ENCODE measurements at places on chromosomes 13 and 19. TPM values are rescaled to one million over a fixed set of nuclear protein-coding genes. Genes with fewer than 3 reads are reported as not detected.

- no peak overlapping the region for H3K27ac ChIP-seq
- no peaks in the 10 kb centered on the region for H3K4me1 ChIP-seq
- no peaks in the 10 kb centered on the region for H3K36me3 ChIP-seq
- H3K27me3 ChIP-seq = peaks cover 33% of the 10 kb centered on the region
Measured at GRCh38 chr19:13526552-13526951, 20.3 kb upstream of the CACNA1A start.

GRCh38 chr19:58345558-58345957 is 7.7 kb downstream of the A1BG start:
- no peak overlapping the region for H3K27ac ChIP-seq
- DNase-seq = no peak
- H3K4me1 ChIP-seq = peaks cover 7% of the 10 kb centered on the region

DNA sequence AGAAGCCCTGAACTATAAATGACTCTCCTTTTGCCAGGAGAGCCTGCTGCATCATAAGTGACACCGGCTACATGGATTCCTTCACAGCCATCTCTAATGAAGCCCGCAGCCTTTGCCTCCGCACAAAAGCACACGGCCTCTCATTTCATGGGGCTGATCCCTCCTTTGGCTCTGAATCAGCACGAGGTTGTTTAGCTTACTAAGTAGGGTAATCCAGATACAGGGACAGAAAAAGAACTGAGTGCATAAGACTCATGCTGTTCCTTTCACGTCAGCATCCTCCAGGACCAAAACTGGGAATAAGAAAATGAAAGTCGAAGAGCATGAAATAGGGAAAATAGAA is 136.3 kb downstream of the DCT start:
- no peak overlapping the region for H3K4me3 ChIP-seq
- H3K4me1 ChIP-seq = peaks cover 16% of the 10 kb centered on the region
- H3K36me3 ChIP-seq = no peaks in the 10 kb centered on the region
- no peaks in the 10 kb centered on the region for H3K27me3 ChIP-seq

KCNN4 gene
- total RNA-seq = 1.1 TPM

GRCh38 chr13:44917589-44918325 is 71.5 kb downstream of the NUFIP1 start:
- H3K4me1 ChIP-seq = peaks cover 37% of the 10 kb centered on the region
- no peaks in the 10 kb centered on the region for H3K27me3 ChIP-seq
- peak overlapping the region; percentile 93 for H3K27ac ChIP-seq
- DNase-seq = peak; percentile 97
- H3K36me3 ChIP-seq = no peaks in the 10 kb centered on the region

SLC46A3 gene
- total RNA-seq = 16.0 TPM

SHISA7 gene
- total RNA-seq = not detected

DNA sequence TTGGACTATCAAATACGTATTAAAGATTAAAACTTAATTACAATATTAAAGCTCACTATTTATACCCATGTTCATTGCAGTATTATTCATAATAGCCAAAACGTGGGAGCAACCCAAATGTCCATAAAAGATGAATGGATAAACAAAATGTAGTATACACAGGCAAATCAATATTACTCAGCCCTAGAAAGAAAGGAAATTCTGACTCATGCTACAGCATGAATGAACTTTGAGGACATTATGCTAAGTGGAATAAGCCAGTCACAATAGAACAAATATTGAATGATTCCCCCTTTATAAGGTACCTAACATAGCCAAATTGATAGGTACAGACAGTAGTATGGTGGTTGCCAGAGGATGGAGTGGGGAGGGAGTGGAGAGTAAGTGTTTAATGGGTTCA is 457.3 kb downstream of the FGF14 start:
- peaks cover 4% of the 10 kb centered on the region for H3K4me1 ChIP-seq
- no peaks in the 10 kb centered on the region for H3K36me3 ChIP-seq
- no peak for DNase-seq
- no peak overlapping the region for H3K4me3 ChIP-seq
- H3K27me3 ChIP-seq = no peaks in the 10 kb centered on the region
- no peak overlapping the region for H3K27ac ChIP-seq

DNA sequence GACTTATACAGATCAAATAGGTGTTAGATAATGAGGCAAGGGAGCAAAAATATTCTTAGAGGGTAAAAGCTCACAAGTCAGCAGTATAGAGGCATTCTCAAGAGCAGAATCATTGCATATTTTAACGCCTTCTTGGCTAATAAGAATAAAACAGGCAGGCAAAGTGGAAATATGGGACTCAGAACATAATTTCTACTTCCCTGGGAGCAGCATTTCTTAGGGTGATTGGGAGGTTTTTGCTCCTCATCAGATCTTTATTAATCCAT is 39.6 kb downstream of the LHFPL6 start:
- H3K4me3 ChIP-seq = no peak overlapping the region
- peaks cover 46% of the 10 kb centered on the region for H3K4me1 ChIP-seq
- no peaks in the 10 kb centered on the region for H3K27me3 ChIP-seq
- H3K27ac ChIP-seq = no peak overlapping the region
- no peak for DNase-seq
- no peaks in the 10 kb centered on the region for H3K36me3 ChIP-seq

HSD11B1L gene
- 4.2 TPM for total RNA-seq

GRCh38 chr19:55554741-55555152 is 9.4 kb upstream of the SBK3 start:
- no peak overlapping the region for H3K4me3 ChIP-seq
- H3K4me1 ChIP-seq = peaks cover 1% of the 10 kb centered on the region
- H3K36me3 ChIP-seq = no peaks in the 10 kb centered on the region
- no peak overlapping the region for H3K27ac ChIP-seq

- peak overlapping the region; percentile 92 for H3K27ac ChIP-seq
- H3K4me3 ChIP-seq = peak overlapping the region; percentile 84
- peaks cover 8% of the 10 kb centered on the region for H3K4me1 ChIP-seq
- H3K36me3 ChIP-seq = peaks cover 3% of the 10 kb centered on the region
Measured at GRCh38 chr13:112690283-112690929, 568 bp downstream of the ATP11A start.

GRCh38 chr13:77619655-77620054 is 77.8 kb upstream of the SLAIN1 start:
- H3K4me1 ChIP-seq = no peaks in the 10 kb centered on the region
- no peak for DNase-seq
- no peaks in the 10 kb centered on the region for H3K27me3 ChIP-seq
- H3K4me3 ChIP-seq = no peak overlapping the region
- no peak overlapping the region for H3K27ac ChIP-seq

SIN3B gene
- 22.9 TPM for total RNA-seq

DNA sequence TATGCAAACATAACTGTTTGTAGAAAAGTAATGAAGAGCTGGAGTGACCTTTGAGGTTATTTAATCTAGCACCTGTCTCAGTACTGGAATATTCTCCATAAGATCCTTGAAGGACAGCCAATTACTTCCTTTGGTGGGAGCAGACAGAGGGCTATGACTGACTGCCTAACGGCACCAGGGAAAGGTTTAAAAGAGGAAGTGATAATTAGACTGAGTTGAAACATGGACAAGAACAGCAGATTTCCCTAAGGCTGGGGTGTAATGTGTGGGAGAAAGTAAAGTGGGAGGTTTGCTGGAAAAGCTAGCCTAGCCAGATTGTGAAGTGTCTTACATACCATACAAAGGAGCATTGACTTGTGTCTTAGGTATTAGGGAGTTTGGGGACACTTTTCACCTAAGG is 191.3 kb upstream of the PCDH9 start:
- no peak for DNase-seq
- H3K4me1 ChIP-seq = no peaks in the 10 kb centered on the region
- no peaks in the 10 kb centered on the region for H3K27me3 ChIP-seq
- H3K36me3 ChIP-seq = no peaks in the 10 kb centered on the region
- no peak overlapping the region for H3K27ac ChIP-seq

DNA sequence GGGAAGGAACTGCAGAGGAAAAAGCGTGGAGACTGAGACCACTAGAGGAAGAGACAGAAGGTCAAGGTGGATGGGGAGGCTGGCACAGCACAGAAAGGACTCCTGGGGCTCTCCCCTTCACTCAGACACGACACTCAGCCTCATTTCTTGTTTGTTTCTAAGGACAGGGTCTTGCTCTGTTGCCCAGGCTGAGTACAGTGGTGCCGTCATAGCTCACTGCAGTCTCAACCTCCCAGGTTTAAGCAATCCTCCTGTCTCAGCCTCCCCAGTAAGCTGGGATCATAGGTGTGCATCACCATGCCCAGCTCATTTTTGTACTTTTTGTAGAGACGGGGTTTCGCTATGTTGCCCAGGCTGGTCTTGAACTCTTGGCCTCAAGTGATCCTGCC is 11.4 kb upstream of the SEMA6B start:
- no peak overlapping the region for H3K4me3 ChIP-seq
- DNase-seq = no peak
- no peaks in the 10 kb centered on the region for H3K36me3 ChIP-seq
- peaks cover 46% of the 10 kb centered on the region for H3K4me1 ChIP-seq
- no peak overlapping the region for H3K27ac ChIP-seq

DNA sequence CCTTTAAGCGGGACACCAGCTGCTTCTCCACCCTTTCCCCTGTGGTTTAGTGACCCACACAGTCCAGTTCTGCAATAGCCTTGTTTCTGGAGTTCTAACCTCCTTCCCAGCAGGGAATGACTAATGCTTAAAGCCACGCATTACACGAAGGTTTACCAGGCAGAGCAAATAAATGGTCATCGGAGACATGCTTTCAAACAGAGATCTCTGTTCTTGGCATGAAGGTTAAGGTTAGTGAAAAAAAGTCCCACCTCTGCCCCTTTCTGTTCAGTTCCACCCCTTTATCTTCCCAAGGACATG is 25.3 kb upstream of the MEDAG start:
- no peak overlapping the region for H3K4me3 ChIP-seq
- peak overlapping the region; percentile 9 for H3K27ac ChIP-seq
- peaks cover 10% of the 10 kb centered on the region for H3K4me1 ChIP-seq
- no peak for DNase-seq

- no peak for DNase-seq
- H3K36me3 ChIP-seq = peaks cover 95% of the 10 kb centered on the region
- no peaks in the 10 kb centered on the region for H3K27me3 ChIP-seq
- no peak overlapping the region for H3K4me3 ChIP-seq
Measured at GRCh38 chr19:19335408-19336158, 15.0 kb downstream of the MAU2 start.

GRCh38 chr13:59963827-59964226 is 199.9 kb downstream of the DIAPH3 start:
- H3K4me3 ChIP-seq = no peak overlapping the region
- no peaks in the 10 kb centered on the region for H3K27me3 ChIP-seq
- no peak overlapping the region for H3K27ac ChIP-seq
- no peaks in the 10 kb centered on the region for H3K4me1 ChIP-seq
- H3K36me3 ChIP-seq = no peaks in the 10 kb centered on the region

- no peak overlapping the region for H3K27ac ChIP-seq
- no peak for DNase-seq
- no peak overlapping the region for H3K4me3 ChIP-seq
- H3K27me3 ChIP-seq = peaks cover 7% of the 10 kb centered on the region
- H3K4me1 ChIP-seq = no peaks in the 10 kb centered on the region
- no peaks in the 10 kb centered on the region for H3K36me3 ChIP-seq
Measured at GRCh38 chr13:108981407-108981806, 352.0 kb downstream of the MYO16 start.

DNA sequence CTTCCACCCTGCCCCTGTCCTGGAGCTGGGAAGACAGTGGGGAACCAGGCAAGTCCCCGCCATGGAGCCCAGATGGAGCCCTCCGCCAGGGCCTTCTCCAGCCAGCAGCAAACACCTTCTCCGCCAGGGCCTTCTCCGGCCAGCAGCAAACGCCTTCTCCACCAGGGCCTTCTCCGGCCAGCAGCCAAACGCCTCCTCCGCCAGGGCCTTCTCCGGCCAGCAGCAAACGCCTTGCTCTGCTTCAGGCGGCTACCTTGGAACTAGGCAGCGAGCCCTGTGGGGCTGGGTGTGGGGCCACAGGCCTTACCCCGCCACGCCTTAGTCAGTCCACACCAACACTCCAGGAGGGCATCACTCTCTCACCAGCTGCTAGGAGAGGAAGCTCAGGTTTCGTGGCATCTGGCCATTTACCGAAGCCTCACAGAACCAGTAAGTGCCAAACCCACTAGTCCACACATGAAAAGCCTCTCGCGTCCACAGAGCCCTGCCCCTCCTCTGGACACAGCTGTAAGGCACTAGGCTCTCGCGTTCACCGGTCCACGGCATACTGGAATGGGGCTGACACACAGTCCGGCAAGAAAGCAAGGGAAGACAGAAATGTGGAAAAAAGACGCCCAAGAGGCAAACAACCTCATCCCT is 41.0 kb downstream of the MLLT1 start:
- H3K4me1 ChIP-seq = peaks cover 76% of the 10 kb centered on the region
- no peaks in the 10 kb centered on the region for H3K36me3 ChIP-seq
- H3K27me3 ChIP-seq = no peaks in the 10 kb centered on the region

GRCh38 chr19:45395821-45396617 is 8.8 kb downstream of the PPP1R13L start:
- H3K4me1 ChIP-seq = peaks cover 25% of the 10 kb centered on the region
- peaks cover 10% of the 10 kb centered on the region for H3K36me3 ChIP-seq
- no peak for DNase-seq
- no peaks in the 10 kb centered on the region for H3K27me3 ChIP-seq
- no peak overlapping the region for H3K4me3 ChIP-seq

TEAD2 gene
- total RNA-seq = 50.0 TPM

CGB3 gene
- not detected for total RNA-seq

DNA sequence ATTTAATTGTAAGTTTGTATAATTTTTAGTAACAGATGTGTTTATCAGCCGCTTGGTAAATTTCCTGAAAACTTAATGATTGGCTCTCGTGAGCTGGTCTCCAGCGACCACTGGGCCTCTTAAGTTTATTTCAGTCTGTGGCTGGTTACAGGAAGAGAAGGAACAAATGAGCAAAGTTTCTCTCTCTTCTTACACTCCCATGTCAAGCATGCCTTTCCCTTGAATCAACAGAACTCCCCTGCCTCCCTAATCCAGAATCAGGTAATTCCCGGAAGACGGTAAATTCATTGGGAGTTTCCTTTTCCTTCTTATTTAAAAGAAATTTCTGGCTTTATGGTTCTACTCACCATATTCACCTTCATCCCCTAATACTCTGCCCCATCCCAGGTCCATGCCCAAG is 52.5 kb upstream of the POMP start:
- no peaks in the 10 kb centered on the region for H3K27me3 ChIP-seq
- H3K36me3 ChIP-seq = no peaks in the 10 kb centered on the region
- H3K4me3 ChIP-seq = no peak overlapping the region
- no peak overlapping the region for H3K27ac ChIP-seq

GRCh38 chr13:81577601-81578195 is 1236.8 kb upstream of the SPRY2 start:
- H3K27me3 ChIP-seq = no peaks in the 10 kb centered on the region
- no peak overlapping the region for H3K4me3 ChIP-seq
- no peak for DNase-seq
- H3K27ac ChIP-seq = no peak overlapping the region
- no peaks in the 10 kb centered on the region for H3K4me1 ChIP-seq

IZUMO2 gene
- not detected for total RNA-seq

DNA sequence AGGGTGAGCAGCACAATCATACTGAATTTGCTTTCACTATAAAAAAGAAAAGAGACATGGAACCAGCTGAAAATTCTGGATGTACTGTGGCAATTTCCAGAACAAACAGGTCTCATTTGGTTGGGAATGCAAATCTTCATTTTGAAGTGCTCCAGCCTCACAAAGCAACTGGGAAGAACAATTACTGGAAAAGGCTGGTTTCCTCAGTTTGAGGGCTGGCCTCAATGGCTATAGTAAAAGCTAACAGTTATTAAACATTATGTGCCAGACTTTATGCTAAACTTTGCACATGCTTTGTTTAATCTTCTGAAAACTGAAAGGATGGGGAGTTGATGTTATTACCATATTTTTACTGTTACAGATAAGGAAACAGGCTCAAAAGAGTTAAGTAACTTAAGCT is 3.0 kb downstream of the OBI1 start:
- no peaks in the 10 kb centered on the region for H3K36me3 ChIP-seq
- DNase-seq = no peak
- H3K27me3 ChIP-seq = no peaks in the 10 kb centered on the region
- no peak overlapping the region for H3K4me3 ChIP-seq
